G401 (cell line): ENCODE measurements at places on chromosomes 7 and 10.

- DNase-seq = no peak
Observed at GRCh38 chr10:6274040-6274439, 71.3 kb downstream of the PFKFB3 start.

DNA sequence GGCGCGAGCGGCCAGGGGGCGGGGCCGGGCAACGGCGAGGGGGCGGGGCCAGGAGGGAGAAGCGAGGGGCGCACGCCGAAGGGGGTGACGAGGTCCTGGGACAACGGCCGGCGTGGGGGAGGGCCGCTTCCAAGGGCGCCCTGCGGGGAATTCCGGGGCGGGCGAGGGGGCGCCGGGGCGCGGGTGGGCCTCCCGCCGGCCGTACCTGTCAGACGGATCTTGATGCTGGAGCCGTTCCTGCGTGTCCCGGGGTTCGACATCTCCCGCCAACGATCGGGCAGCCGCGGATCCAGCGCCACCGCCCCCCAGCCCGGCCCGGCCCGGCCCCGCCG lies 421 bp downstream of the SMURF1 start:
- DNase-seq = no peak

- DNase-seq = no peak
Observed at GRCh38 chr10:127133672-127134500, 62.5 kb downstream of the INSYN2A start.

DNA sequence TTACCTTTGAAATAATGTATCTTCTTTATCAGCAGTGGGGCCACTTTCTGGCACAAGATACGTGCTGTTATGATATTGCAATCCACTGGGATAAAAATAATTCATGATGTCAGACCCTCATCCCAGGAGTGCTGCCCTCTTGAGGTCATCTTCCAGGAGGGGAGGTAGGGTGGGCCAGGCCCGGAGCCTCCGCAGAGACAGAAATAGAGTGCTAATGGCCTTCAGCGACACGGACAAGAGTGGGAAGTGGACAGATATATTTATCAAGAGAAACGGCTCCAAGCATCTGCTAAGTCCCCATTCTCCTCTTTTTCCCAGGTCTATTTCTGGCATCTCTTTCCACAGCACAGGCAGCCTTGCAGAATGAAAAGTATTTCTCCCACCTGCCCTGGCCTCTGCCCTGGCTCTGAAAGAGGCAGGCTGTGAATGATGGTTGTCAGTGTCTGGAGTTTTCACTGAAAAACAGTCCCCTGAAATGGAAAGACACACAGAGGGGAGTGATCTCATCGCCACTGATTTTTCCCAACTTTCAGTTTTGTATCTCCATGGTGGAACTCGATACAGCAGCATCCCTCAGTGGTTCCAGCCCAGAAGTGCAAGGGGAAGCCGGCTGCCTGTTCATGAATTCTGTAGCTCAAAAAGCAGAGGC lies 251.7 kb upstream of the MYO3A start:
- peak; percentile 93 for DNase-seq

DNA sequence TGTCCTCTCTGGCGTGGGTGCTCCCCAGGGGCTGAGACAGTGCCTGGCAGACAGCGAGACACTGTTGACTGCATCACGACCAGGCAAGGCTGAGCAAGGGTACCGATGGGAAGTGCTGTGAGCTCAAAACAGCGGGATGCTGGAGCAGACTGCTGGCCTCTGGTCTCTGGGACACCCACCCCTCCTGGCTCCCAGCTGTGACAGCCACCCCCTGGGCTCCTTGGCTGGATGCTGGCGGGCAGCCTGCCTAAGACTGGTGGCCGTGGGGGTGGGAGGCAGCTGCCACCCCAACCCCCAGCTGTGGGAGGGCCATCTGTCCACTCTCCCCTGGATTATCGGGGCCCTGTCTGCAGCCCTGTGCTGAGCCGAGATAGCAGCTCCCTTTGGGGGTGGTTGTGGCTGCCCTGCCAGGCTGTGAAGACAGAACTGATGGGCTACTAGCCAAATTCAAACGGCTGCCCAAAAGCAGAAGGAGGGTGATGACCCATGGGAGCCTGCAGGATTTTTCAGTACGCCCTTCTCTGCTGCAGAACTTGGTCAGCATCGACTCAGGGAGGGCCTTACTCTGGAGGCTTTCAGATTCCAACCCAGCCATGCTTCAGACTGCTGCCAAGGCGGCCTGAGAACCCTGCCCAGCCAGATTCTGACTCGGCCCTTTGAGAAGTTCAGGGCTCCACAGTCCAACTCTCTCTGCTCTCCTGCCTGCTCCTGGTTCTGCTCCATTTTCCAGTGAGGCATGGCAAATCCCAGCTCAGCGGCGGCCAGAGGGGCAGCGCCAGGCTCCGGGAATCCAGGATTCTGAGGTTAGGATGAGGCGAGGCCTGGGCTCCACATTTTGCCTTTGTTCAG lies 125.3 kb downstream of the NEURL1 start:
- DNase-seq = peak; percentile 77

GRCh38 chr10:23376229-23376655 lies 31.6 kb upstream of the C10orf67 start:
- DNase-seq = no peak

DNA sequence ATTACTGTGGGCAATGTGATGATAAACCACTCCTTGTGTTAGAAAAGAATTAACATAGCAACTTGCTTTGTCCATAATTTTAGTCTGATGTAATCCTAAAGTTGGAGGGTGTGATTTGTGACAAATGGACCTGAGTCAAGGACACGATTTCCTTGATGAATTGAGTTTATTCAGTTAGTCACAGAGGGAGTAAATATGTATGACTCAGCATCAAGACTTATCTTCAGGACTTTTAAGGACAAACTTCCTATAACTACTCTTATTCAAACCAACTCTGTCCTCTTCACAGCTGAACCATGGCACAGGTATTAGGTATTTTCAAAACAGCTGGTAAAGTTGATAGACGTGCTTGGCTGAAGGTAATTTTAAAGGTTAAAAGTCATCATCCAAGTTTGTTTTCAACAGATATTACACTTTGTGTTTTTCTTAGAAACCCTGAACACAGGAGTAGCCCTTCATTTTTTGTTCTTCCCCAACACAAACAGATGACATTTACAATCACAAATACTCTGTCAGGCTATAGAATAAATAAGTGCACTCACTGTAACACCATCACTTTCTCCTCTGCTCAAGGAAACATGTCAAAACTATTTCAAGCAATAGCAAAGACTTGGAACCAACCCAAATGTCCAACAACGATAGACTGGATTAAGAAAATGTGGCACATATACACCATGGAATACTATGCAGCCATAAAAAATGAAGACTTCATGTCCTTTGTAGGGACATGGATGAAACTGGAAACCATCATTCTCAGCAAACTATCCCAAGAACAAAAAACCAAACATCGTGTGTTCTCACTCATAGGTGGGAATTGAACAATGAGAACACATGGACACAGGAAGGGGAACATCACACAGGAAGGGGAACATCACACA lies 54.5 kb downstream of the COA1 start:
- DNase-seq = no peak

GRCh38 chr7:97024209-97025129 lies at the start of gene DLX5:
TSS of gene DLX5 (minus strand) at chr7:97024831. CDS start at chr7:97024623, 208 bp downstream.
- no peak for DNase-seq

DNA sequence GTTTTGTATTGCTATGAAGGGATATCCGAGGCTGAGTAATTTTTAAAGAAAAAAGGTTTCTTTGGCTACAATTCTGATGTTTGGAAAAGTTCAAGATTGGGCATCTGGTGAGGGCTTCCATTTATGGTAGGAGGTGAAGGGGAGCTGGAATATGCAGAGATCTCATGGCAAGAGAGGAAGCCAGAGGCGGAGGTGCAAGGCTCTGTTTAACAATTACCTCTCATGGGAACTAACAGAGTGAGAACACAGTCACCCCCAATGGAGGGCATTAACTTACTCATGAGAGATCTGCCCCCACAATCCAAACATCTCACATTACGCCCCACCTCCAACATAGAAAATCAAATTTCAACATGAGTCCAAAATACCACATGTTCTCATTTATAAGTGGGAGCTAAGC lies 62.0 kb downstream of the AKR1D1 start:
- DNase-seq = no peak

GRCh38 chr7:29859524-29860185 lies 53.3 kb downstream of the WIPF3 start:
- DNase-seq = no peak

GRCh38 chr10:4154191-4154715 lies 369.2 kb upstream of the KLF6 start:
- DNase-seq = no peak

GRCh38 chr7:27144781-27145164 lies 1.3 kb upstream of the HOXA5 start:
- no peak for DNase-seq

DNA sequence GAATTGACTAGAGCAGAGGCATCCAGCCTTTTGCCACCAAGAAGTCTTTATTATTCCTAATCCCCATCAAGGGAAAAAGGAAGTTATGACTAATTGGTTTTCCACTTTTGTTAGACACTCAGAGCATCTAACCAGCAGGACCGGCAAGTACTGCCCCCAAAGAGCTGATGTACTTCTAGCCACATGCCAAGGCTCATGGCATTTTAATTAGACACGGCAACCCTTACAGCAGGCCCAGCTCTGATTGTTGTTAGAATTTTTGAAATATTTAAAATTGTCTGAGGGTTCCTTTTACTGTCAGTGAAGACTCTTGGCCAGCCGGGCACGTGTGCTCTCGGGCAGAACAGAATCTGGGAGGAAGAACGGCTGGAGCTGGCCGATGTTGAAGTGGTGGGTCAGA lies 114.8 kb downstream of the SPAG6 start:
- DNase-seq = no peak

GRCh38 chr10:24009736-24010135 lies 199.2 kb upstream of the KIAA1217 start:
- DNase-seq = no peak

- no peak for DNase-seq
Observed at GRCh38 chr10:78660446-78661106, 408.2 kb upstream of the ZMIZ1 start.

GRCh38 chr7:18647582-18647981 lies 152.0 kb downstream of the HDAC9 start:
- no peak for DNase-seq

GRCh38 chr10:30374353-30374752 lies 25.3 kb upstream of the MTPAP start:
- DNase-seq = no peak

GRCh38 chr7:117944886-117945285 lies 71.6 kb upstream of the CTTNBP2 start:
- DNase-seq = no peak

DNA sequence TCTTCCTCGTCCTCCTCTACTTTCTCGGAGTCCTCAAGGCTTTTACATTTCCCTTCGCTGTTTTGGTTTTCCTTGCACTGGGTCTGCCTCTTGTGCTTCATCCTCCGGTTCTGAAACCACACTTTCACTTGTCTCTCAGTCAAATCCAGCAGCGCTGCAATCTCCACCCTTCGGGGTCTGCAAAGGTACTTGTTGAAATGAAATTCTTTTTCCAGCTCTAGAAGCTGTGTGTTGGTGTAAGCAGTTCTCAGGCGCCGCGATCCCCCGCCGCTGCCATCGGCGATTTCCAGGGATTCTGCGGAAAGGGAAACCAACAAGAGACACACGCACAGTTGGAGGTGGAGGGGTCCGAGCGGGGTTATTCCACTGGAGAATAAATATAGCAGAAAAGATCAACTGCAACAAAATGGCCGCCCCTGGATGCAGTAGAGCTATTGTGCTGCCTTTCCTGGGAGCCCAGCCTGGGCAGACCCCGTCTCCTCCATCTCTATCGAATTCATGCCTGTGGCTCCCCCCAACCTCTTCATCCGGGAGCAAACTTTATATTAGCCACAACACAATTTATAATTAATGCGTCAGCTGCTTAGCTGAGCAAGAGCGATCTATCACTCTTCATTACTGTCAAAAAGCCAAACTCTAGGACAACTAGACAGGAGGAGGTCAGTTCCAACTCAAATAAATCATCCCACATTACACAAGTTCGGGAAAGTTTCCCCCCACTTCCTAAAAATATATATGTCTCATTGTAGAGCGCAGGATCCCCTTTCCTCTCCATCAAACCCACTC lies 1.1 kb downstream of the HOXA2 start:
- no peak for DNase-seq

DNA sequence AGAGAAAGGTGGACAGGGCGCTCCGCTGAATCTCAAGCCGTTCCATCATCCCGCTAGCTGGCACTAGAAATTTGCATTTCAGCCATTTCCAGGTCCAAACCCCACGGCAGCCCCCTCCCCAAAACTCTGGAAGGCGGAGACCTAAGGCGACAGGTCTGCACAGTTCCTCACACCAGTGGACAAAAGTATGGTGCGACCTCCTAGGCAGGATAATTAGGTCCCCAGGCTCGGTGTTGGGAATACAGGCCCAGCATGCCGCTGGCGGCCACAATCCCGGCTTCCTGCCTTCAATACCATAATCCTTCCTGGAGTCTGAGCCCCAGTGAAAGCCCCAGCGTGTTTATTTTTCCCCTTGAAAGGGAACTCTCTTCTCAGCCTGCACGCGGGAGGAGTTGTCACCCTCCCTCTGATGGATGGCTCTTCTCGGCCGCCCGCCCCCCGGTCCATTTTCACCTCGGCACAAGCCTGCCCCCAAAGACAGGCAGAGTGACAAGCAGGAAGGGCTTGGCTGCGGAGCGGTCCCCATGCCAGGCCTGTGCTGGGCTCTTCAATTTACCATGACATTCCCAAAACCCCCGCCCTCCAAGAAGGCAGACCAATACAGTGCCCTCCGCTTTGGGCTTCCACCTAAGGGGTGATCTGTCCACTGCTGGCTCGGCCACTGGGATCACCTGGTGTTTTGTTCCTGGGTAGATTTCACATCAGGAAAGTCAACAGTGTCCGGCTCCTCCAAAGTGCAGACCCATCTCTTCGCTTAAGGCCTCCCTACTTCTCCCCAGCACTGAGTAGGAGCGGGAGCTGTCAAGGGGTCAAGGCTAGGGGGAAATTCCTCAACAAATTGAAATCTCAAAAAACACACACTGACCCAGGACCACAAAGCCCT lies 2.2 kb downstream of the FGFR2 start:
- DNase-seq = no peak
